ENCODE measurements at places on chromosomes 4 and X.

DNA sequence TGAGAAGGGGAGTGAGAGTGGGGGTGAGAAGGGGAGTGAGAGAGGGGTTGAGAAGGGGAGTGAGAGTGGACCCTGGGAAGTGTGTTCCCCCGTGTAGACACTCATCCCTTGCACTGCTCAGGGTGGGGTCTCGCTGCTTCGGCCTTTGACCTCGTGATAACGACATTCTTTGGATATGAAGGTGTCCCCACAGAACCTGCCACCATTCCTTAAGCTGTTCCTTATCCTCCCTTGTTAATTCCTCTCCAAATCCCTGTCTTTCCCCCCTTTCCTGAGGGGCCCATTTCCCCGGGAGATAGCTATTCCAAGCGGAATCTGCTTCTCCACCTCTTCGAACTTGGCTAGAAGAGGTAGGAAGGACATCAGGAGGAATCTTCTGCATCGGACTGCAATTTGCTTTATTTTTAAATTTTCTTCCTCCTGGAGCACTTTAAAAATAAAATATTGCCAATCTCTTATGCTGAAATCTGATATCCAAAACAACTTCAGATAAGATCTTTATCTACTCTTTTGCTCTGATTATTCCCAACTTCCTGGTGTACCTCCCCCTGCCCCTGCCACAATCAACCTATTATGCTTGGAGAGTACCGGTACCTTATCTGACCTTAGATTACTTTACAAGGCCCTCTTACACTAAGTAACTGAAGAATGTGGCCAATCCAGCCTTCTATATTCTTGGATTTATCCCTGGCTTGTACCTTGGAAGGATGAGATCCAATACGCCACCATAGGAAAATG is 15.6 kb downstream of the TRIML1 start:
- DNase-seq: no peak

DNA sequence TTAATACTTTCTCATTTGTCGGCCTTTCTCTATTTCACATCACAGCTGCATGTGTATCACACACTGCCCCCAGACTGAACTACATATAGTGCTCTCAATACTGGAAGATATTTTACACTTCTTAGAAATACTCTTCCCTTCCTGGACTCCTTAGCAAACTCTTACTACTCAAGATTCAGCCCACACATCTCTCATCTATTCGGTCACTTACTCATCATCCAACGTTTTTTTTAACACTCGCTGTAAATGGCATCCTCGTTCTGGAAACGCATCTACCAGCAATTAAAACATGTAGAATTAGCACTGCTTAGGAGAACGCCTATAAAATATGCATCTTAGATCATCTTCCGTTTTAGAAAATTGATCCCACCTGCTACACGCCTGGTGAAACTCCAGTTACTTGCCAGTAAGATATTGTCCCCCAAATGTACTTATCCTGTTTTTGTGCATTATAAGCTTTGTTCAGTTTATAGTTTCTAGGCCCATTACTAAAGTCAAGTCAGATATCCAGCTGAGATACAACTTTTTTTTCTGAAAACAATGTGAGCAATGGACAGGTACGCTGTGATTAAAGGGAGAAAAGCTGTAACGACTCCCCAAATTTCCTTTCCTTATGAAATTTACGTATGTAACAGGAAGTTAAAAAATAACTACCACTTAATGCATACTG is 1.0 kb downstream of the LRP2BP start:
- no peak for DNase-seq

DNA sequence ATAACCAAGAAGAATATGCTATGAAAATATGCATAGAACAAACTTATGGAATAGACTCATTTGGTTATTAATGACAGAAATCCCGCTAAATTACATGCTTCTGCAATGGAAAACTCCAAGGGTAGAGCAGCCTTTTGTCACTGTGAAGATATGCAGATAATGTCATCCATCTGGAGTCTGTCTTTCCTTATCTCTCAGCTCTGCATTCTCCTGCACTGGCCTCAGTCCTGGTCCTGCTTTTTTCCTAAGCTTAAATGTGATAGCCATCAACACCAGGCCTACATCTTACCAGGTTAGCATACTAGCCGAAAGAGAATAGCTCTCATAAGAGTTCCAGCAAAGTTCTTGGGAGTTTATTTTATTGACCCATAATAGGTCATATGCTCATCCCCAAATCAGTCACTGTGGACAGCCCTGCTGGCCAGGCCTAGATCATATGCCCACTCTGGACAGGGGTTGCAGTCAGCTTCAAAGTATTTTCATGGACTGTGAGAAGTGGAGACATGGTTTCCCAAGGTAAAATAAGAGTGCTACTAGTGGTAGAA is 86.5 kb upstream of the LEF1 start:
- DNase-seq: no peak

DNA sequence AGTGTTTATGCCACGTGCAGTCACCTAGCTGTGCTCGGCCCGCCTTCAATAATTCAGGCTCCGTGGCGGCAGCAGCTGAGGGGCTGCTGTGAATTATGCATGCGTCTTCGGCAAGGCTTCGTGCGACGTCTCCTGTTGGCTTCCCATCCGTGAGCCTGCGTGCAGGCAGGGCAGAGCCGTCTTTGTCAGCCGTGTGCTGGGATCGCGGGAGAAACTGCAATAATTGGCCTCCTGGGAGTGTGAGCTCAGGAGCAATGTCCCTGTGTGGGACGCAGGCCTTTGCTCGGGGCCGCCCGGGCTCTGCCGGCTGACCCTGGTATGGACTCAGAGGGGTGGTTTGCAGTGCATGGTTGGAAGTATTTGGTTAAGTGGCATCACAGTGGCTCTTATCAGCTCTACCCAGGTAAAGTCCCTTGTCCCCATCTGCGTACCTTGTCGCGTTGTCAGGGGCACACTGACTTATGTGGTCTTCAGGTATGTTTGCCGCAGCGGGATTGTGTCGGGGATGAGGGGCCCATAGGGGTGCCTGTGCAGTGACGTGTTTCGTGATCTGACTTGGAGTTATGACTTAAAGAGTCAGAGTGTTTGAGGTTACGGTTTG is 34.5 kb upstream of the HGFAC start:
- DNase-seq: no peak

GRCh38 chr4:165680821-165681220 is 192.2 kb upstream of the TLL1 start:
- DNase-seq: no peak

DNA sequence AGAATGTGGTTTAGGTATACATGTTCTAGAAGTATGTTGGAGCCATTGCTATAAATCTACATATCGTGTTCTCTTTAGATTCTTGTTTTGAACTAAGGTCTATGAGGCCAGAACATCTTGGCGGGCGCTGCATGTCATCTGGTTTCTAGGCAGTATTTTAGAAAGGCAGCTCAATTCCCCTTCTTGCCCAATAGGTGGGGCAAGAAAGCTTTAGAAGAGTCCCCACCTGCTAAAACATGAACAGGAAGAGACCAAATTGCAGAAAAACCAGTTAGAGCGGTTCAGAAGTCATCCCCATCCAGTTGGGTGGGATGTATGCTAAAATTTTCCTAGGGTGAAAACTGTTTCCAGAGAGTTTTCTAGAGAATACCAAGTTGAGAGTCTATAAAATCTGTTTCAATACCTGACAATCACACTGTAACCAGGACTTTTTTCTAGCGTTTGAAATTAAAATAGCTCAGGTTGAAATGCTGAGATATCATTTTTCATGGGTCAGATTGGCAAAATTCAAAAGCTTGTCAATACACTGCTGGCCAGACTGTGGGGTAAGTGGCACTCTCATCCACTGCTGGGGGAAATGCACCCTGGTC is 17.5 kb upstream of the SH3KBP1 start:
- DNase-seq: no peak

DNA sequence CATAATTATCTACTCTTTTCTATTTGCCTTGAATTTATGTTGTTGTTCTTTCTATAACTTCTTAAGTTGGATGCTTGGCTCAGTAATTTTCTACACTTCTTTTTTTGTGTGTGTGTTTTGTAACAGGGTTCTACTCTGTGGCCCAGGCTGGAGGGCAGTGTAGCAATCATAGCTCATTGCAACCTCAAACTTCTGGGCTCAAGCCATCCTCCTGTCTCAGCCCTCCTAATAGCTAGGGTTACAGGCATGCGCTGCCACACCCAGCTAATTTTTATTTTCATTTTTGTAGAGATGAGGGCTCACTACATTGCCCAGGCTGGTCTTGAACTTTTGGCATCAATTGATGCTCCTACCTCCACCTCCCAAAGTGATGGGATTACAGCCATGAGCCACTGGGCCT is 20.7 kb upstream of the UCHL1 start:
- DNase-seq: no peak

DNA sequence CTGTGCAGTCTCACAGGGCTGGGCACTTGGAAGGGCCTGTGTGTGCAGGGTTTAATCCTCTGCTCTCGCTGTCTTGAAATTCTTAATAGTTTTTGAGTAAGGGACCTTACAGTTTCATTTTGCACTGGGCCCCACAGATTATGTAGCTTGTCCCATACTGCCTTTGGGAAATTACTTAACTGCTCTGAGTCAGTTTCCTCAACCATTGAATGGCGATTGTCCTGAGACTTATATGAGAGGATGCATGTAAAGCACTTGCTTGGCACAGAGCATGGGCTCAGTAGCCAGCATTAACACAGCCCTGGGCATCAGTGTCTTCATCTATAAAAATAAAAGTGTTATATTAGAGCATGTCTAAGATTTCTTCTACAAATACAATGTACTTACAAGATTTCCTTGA is 55.8 kb downstream of the CLCN5 start:
- no peak for DNase-seq

DNA sequence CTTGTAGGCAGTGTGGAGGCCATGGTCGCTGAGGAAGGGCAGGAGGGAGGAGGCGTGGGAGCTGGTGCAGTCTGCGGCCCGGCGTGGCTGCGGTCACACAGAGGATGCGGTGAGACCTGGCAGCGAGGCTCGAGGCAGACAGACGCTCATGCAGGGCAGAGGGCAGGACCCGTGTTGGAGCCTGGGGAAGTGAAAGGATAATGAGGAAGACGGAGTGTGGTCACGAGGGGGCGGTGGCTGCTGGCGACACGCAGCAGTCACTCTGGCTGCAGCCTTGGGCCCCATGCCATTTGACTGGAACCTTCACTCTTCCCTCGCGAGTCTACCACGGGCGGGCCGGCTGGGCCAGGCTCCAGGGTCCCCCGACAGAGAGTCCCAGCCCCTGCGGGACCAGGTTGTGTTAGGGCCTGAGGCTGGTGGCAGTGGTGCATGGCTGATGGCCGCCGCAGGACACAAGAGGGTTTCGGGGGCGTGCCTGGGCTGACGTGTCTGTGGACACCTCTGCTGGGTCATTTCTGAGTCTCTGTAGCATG is 68.8 kb upstream of the HGFAC start:
- DNase-seq: no peak

DNA sequence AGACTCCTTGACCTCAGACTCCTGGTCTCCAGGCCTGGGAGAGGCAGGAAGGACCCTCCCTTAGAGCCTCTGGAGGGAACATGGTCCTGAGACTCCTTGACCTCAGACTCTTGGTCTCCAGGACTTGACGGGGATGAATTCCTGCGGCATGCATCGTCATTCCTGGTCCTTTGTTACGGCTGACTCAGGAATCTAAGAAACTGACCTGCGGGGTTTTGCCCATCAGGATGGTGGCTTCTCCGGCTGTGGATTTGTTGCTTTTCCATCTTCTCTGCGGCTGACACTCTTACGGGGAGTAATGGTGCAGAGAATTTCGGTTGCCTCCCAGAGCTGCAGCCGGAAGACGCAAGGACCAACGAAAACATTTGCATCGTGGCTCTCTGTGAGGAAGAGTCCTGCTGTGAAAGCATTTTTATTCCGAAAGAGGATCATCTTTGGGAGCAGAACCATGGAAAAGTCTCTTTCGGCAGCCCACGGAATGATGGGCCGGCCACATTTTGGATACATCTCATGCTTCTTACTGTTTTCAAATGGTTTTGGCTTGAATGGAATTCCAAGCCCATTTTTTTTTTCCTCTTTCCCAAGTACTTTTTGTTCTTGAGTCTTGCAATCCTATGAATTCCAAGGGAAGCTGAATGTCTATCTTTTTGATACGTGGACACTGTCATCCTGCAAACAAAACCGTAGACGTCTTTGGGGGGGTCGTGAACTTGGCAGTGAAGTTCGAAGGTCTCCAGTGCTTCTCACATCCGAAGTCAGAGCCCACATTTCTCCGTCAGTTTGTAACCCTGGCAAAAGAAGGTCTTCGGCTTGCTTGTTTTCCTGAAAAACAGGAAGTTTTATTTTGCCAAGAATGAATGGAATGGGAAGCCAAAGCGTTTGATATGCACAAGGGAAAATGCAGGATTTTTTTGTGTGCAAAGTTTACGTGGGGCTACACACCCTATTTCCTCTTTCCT is 36.5 kb downstream of the SHOX start:
- DNase-seq: no peak

DNA sequence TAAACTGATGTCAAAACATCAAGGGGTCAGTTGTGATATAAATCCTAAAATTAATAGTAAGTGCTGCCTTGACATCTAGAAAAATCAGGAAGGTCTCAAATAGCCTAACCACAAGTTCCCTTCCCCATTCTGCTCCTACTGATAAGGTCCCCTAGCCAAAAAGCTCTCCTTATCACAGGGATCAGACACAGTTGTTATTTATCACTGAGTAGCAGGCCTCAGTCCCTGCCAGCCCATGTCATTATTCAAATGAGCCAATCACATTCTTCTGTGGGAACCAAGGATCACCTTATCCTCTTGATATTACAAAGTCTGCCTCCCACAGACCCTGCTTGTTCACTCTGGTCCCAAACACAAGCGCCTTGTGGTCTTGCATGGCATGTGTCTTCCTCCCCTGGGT is 23.3 kb upstream of the TMEM255A start:
- no peak for DNase-seq

DNA sequence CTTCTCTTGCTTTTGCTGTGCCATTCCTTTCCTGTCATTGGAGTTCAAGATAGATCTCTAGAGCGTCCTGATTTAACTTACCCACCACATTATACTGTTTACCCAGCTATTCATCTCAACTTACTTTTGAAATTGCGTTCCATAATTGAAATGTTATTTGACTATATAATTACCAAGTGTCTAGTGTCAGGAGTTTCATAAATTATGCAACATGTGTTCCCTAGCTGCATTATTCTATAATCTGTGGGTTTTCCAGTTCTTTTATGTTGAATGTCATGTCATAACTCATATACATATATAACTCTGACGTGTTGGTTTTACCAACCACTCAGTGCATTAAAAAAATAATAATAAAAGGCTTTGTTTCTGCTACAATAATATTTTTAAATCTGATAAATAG is 285.9 kb upstream of the ARSJ start:
- DNase-seq: no peak

DNA sequence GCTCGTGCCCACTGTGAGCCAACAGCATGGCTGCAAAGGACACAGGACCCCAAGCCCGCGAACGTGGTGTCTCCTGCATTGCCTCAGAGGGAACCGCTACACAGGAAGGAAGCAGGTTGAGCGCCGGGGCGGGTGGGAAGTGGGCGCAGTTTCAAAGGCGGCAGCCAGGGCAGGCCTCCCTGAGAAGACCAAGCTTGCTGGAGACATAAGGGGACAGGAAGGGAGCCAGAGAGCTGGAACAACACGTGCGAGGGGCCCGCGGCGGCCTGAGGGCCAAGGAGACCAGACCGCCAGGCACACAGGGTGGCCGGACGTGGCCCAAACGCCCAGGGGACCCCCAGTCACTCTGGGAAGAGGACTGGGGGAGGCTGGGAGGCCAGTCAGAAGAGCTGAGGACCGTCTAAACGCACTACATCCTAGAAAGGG is 32.0 kb downstream of the CTBP1 start:
- DNase-seq: no peak

Data from cortex of kidney (tissue), 1 donor.